ENCODE measurements at places on chromosomes 7 and 10.
A peak's percentile ranks its signal among the peaks of the same experiment; 100 is the strongest.

DNA sequence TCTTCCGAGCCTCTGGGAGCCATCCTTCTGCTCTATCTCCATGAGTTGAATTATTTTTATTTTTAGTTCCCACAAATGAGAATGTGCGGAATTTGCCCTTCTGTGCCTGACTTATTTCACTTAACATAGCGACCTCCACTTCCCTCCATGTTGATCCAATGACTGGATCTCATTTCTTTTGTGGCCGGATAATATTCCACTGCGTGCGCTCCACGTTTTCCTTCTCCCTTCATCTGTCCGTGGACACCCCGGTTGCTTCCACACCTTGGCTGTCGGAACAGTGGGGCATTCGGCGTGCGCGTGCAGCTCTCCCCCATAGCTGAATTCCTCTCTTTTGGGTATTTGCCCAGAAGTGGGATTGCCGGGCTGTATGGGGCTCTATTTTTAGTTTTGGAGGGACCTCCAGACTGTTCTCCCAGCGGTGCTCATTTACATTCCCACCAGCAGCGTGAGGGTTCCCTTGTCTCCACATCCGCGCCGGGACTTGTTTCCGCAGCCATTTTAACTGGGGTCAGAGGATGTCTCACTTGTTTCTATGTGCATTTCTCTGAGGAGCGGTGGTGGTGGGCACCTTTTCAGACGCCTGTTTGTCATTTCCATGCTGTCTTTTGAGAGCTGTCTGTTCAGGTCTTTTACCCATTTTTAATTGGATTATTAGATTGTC lies 51.0 kb upstream of the SUN1 start:
- no peak for DNase-seq

- DNase-seq, result no peak
Measured at GRCh38 chr10:102157224-102157623, 5.0 kb downstream of the NOLC1 start.

DNA sequence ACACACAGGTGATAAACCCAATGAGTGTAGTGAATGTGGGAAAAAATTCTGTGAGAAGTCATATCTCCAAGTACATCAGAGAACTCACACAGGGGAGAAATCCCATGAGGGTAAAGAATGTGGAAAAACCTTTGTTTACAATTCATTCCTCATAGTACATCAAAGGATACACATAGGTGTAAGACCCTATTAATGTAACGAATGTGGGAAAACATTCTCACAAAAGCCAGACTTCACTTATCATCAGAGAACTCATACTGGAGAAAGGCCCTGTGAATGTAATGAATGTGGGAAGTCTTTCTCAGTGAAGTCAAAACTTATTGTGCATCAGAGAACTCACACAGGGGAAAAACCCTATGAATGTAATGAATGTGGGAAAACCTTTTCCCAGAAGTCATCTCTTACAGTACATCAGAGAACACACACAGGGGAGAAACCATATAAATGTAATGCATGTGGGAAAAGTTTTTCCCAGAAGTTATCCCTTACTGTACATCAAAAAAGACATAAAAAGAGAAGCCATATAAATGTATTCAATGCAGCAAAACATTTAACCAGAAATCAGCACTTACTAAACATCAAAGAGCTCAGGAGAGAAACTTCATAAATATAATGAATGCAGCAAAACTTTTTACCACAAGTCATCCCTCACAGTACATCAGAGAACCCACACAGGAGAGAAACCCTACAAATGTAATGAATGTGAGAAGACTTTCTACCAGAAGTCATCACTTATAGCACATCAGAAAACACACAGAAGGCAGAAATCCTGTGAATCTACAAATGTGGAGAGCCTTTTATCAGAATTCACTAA lies 49.8 kb downstream of the ZNF239 start:
- no peak for DNase-seq

- DNase-seq, result peak; percentile 99
Measured at GRCh38 chr7:3439333-3440030, 138.4 kb downstream of the SDK1 start.

DNA sequence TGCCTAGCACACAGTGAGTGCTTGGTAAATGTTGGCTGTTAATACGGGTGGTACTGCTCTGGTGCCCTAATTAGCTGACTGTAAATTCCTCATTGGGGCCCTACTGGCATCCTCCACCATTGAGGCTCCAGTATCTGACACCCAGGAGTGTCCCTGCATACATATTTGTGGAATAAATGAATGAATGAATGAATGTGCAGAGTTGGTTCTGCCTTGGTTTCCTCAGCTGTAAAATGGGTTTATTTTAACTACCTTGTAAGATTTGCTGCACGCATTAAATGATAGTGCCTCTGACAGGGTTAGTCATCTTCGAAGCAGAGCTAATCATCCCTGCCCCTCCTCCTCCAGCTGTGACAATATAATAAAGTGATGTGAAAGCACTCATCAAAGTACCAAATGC lies 45.8 kb downstream of the ALDH18A1 start:
- DNase-seq, result no peak

GRCh38 chr7:111558991-111559390 lies 3.3 kb downstream of the IMMP2L start:
- DNase-seq, result no peak

- DNase-seq, result no peak
Measured at GRCh38 chr7:153322991-153323390, 563.4 kb downstream of the ACTR3B start.

DNA sequence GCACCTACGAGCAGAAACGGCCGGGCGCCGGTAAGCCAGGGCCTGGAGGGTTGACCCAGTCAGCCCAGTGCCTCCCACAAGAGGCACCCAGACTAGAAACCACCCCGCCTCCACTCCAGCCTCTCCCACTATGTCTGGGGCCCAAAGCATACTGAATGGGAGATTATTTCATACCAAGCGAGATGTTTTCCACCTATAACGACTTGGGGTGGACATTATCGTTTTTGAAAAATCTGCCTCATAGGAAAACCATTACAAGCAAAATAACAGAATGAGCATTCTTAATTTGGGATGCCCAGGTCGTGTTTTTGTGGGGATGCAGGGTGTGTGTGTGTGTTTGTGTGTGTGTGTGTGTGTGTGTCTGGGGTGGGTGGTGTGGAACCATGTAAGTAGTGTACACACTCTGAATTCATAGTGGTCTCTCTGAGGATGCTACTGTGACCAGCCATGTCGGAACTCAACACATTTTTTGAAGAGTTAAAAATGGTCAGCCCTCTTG lies 1.6 kb downstream of the HOXA6 start:
- no peak for DNase-seq

- DNase-seq, result peak; percentile 90
Measured at GRCh38 chr10:70267161-70267933, 16.5 kb downstream of the NPFFR1 start.

DNA sequence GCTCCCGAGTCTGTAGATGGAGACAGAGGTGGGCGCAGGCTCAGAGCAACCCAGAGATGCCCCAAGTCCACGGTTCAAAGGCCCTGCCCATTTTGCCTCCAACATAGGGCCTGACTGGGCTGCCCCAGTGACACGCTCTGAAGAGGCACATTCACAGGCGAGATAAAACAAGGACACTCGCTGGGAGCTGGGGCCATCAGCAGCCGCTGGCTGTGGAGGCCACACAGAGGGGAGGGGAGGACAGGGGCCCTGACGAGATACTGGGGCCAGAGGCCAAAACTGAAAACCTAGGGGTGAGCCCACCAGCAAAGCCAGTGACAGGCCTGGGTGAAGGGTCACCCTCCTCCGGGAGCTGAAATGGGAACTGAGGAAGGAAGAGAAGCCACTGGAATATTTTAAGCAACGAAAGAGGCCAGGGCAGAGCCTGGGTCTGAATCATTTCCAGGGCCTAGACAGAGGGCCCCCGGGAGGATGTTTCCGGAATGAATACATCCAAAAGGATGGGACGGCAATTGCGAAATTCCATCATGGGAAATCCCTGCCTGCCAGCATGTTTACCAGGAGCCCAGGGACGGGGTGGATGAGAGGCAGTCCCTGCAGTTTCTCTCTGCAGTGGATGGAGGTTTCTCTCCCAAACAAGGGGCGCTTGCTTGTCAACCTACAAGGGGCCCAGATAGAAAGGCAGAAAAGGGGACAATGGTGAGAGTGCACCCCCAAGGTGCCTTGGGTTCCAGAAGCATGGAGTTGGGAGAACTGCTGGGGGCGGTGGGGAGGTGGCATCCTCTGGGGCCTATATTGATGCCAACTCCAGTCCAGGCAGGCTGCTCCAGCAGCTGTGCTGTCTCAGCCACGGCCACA lies 29.0 kb upstream of the HSPA12A start:
- peak; percentile 19 for DNase-seq

- DNase-seq, result no peak
Measured at GRCh38 chr7:39642896-39643295, 19.5 kb downstream of the RALA start.

- no peak for DNase-seq
Measured at GRCh38 chr7:148914208-148914777, 30.2 kb upstream of the EZH2 start.

DNA sequence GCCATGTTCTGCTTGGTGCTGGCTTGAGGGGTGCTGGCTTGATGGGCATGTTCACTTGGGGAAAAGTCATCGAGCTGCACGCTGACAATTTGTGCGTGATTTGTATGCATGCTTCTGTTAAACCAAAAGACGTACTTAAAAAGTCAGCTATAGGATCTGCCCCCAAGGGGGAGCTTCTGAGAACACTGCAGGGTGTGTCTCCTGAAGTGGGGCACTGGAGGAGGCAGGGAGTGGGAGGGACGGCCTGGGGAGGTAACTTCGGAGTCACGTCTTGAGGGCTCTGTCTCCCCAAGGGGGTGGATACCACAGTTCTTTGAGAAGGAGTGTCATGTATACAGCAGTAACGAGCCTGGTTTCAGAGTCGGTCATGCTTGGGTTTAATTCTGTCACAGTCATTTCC lies 406.5 kb downstream of the PLXNA4 start:
- DNase-seq, result no peak

- DNase-seq, result no peak
Measured at GRCh38 chr10:16787361-16787791, 29.8 kb downstream of the RSU1 start.

GRCh38 chr7:19557726-19558465 lies 150.9 kb downstream of the POLR1F start:
- no peak for DNase-seq
